ENCODE measurements at places on chromosomes 1 and 21. TPM values are rescaled to one million over a fixed set of nuclear protein-coding genes. Genes with fewer than 3 reads are reported as not detected.

Gene CXADR
- total RNA-seq = 0.08 TPM

Gene AK5
- total RNA-seq = 4.7 TPM

Gene PKP1
- not detected for total RNA-seq

DNA sequence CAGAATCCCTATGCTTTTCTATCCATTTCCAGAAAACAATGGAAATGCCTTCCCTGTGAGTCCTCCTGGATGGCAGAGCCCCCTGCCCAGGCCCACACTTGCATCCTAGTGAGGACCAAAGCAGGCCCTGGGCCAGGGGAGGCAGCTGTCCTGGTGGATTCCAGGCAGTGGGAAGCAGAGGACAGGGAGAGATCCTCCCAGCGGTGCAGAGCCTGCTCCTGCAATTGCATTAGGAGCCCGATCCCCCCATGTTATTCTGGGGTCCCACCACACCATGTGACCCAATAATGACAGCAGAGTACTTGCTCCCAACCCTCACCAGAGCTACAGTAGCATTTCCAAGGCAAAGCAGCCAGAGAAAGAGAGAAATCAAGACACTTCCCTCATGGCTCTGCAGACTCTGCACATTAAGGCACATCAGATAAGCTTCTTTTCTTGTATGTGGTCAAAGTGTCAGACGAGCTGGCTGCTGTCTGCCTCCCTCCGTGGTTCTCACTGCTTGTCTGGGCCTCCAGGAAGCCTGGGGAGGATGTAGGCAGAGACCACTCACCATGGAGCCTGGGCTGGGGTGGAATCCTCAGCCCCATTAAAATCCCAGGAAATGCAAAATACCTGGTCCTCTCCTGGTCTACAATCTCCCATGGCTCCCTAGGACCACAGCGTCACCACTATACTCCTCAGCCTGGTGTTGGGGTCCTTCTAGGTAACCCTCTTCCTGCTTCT lies 54.9 kb upstream of the RUNX3 start:
- H3K36me3 ChIP-seq = peaks cover 6% of the 10 kb centered on the region
- no peak for DNase-seq
- H3K4me1 ChIP-seq = peaks cover 91% of the 10 kb centered on the region
- no peaks in the 10 kb centered on the region for H3K27me3 ChIP-seq

DNA sequence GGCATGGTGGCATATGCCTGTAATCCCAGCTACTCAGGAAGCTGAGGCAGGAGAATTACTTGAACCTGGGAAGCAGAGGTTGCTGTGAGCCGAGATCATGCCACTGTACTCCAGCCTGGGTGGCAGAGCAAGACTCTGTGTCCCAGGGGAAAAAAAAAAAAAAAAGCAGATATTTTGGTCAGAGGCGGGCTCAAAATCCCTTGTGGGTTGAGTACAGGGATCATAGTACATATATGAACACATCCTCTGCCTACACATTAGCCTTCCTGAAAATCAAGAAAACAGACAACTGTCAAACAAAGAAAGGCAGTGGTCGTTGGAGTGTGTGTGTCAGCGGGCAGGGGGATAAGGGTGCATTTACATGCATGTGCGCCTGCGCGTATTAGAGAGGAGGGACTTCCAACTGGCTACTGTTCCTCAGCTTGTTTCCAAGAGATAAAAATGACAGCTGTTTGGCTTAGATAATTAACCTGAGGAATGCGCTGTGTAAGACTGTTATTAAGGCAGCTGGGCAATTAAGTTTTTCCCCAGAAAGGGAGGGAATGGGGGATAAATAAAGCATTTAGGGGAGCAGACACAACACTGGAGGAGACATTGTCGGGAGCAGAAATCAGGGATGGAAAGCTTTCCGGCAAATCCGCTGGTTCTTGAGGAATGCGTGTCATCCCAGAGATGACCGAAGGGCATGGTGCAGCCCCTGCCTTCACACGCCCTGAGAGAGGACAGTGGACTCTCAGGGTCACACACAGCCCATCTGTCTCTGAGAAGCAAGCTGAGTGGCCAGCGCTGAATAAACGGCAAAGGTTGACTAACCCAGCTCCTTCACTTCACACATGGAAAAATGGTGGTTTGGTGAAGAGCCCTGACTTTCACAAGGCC lies 6.4 kb downstream of the LAMB3 start:
- no peak overlapping the region for H3K4me3 ChIP-seq
- no peaks in the 10 kb centered on the region for H3K36me3 ChIP-seq
- peaks cover 9% of the 10 kb centered on the region for H3K4me1 ChIP-seq
- no peak for DNase-seq

DNA sequence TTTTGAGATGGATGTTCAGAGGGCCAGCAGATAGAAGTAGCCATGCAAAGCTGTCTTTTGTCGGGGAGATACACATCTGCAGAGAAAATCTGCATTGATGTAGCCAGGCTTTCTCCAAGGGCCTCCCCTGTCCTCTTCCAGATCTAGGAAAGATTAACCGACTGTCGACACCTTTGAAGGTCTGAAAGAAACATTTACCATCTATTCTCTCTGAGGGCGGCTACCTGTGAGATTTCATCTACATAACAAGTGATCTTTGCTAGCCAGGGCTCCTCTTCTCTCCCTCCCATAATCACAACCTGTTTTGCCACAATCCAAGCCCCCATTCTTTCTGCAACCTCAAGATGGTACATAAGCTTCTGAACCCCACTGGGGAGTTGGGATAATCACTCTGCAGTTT lies 193.6 kb downstream of the RGS7 start:
- H3K27ac ChIP-seq = no peak overlapping the region
- H3K4me3 ChIP-seq = no peak overlapping the region
- H3K36me3 ChIP-seq = no peaks in the 10 kb centered on the region
- DNase-seq = no peak

GRCh38 chr1:205593532-205593931 lies 38.3 kb downstream of the ELK4 start:
- peak overlapping the region; percentile 66 for H3K4me3 ChIP-seq
- H3K27ac ChIP-seq = peak overlapping the region; percentile 78
- peaks cover 25% of the 10 kb centered on the region for H3K4me1 ChIP-seq
- peaks cover 14% of the 10 kb centered on the region for H3K36me3 ChIP-seq
